Pancreas (tissue), 10 donors: ENCODE measurements at places on chromosomes 7 and 10. TPM values are rescaled to one million over a fixed set of nuclear protein-coding genes. Genes with fewer than 3 reads are reported as not detected.

DNA sequence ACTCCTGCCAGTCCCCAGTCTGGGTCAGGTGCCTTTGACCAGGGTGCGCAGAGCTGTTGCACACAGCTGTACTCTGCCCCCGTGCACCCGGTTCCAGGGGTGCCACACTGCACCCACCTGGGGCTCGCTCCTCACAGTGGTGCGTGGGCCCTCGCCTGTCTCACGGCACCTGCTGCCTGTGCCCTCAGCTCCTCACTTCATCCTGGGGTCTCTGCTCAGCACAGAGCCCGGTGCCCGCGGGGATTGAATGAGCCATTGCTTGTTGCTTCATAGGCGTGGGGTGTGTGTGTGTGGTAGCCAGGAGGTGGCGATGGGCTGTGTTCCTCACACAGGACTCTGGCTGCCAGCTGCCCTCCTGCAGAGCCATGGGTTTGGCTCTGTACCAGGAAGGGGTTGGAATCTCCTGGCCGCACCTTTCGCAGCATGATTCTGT lies 18.5 kb downstream of the EIF3B start:
- H3K4me3 ChIP-seq: no peak overlapping the region
- H3K36me3 ChIP-seq: peaks cover 90% of the 10 kb centered on the region
- no peaks in the 10 kb centered on the region for H3K27me3 ChIP-seq
- H3K27ac ChIP-seq: no peak overlapping the region

GRCh38 chr10:93577565-93577964 lies 11.1 kb downstream of the FFAR4 start:
- no peaks in the 10 kb centered on the region for H3K36me3 ChIP-seq
- H3K27me3 ChIP-seq: no peaks in the 10 kb centered on the region
- no peak overlapping the region for H3K4me3 ChIP-seq
- DNase-seq: no peak
- no peak overlapping the region for H3K27ac ChIP-seq

- no peak overlapping the region for H3K27ac ChIP-seq
- H3K4me3 ChIP-seq: no peak overlapping the region
- H3K4me1 ChIP-seq: no peaks in the 10 kb centered on the region
- no peak for DNase-seq
Observed at GRCh38 chr7:39936761-39937160, 13.3 kb upstream of the CDK13 start.

TMEM225B gene
- 1.2 TPM for polyA plus RNA-seq

MMP21 gene
- 0.35 TPM for polyA plus RNA-seq

DNA sequence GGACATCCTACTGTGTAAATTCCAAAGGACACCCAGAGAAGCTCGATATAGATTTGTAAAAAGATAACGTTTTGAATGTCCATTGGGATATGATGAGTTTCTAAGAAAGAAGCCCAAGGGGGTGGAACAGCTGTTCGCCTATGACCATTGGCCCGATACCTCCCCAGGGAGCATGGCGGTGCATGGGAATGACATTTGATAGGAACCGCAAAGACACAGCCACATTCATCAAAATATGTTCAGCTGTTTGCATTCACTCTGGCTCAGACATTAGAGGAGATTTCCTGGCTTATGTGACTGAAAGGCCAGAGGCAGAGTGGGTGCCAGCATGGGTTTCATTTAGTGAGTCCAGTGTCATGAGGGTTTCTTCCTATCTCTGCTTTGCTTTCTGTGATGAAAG lies 56.0 kb upstream of the BAIAP2L1 start:
- H3K36me3 ChIP-seq: no peaks in the 10 kb centered on the region
- H3K27me3 ChIP-seq: no peaks in the 10 kb centered on the region
- no peak overlapping the region for H3K4me3 ChIP-seq
- no peaks in the 10 kb centered on the region for H3K4me1 ChIP-seq
- H3K27ac ChIP-seq: no peak overlapping the region
- no peak for DNase-seq

DNA sequence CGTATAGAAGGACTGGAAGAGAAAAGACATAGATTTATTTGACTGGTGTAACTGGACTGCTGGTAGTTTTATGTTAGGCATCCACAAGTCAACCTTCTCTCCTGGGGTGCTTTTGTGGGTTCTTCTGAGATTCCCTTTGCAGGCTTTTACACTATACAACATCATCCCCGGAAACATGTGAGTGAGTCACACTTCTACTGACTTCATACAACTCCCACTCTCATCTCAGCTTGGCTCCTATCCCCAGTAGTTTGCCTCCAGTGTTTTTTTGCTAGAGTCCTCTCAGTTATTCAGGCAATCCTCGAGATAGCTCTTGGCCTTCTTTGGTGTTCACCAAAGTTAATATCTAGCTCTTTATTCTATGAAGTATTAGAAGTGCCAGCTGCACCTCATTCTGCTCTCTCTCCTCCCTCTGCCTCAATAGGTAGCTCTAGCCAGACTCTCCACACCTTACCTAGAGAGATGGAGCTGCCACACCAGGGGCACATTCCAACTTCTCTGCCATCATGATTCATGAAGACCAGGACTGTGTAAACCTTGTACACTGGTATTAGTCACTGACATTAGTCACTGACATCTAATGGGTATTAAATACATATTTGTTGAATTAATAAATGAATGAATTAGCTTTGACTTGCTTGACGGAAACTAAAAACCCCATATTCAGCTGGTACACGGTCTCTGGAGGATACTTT lies 281.9 kb downstream of the PPP1R3A start:
- no peaks in the 10 kb centered on the region for H3K27me3 ChIP-seq
- H3K36me3 ChIP-seq: no peaks in the 10 kb centered on the region
- H3K4me3 ChIP-seq: no peak overlapping the region

GRCh38 chr7:157526913-157527634 lies 190.3 kb downstream of the DNAJB6 start:
- H3K27ac ChIP-seq: no peak overlapping the region
- peak; percentile 32 for DNase-seq
- H3K36me3 ChIP-seq: no peaks in the 10 kb centered on the region
- H3K4me3 ChIP-seq: no peak overlapping the region

GRCh38 chr10:117537904-117538524 lies 4.5 kb upstream of the EMX2 start:
- peaks cover 14% of the 10 kb centered on the region for H3K4me1 ChIP-seq
- H3K4me3 ChIP-seq: no peak overlapping the region
- DNase-seq: no peak
- H3K27ac ChIP-seq: no peak overlapping the region
- no peaks in the 10 kb centered on the region for H3K36me3 ChIP-seq

TSPAN33 gene
- 11.2 TPM for polyA plus RNA-seq

AMZ1 gene
- polyA plus RNA-seq: 0.04 TPM

DNA sequence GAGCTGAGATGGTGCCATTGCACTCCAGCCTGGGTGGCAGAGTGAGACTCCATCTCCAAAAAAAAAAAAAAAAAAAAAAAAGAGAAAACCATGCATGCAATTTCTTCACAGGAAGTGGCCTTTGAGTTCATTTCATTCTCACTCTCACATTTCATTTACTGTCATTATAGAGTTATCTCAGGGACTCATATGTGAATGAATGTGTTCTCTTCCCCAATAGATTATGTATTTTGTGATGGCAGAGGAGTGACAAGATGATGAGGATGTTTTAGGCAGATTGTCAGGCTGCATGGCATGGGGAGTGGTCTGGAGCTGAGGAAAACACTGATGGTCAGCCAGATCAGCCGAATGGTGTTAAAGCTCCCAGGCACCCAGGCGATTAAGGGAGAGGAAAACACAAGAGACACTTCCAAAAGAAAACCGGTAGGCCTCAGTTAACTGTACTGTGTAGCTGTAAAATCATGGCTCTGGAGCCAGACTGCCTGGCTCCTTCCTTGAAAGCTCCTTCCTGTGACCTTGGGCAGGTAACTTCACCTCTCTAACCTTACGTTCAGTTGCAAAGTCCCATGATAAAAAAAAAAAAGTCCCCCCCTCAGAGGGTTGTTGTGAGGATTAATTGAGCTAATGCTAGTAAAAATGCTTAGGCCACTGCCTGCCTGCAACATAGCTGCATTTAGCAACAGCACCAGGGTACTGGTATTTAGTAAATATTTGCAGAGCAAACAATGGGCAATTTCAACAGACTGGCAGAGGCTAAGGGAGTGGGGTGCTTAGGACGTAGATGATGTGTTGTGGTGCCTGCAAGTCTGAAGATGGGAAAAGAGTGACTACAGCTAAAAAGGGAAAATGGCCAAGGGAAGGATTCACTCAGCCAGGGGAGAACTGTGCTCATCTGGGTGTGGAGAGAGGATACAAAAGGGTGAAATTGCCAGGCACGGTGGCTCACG lies 6.9 kb downstream of the FRAT2 start:
- peaks cover 31% of the 10 kb centered on the region for H3K4me1 ChIP-seq
- H3K27me3 ChIP-seq: no peaks in the 10 kb centered on the region
- peak; percentile 33 for DNase-seq
- no peak overlapping the region for H3K4me3 ChIP-seq
- no peaks in the 10 kb centered on the region for H3K36me3 ChIP-seq

DNA sequence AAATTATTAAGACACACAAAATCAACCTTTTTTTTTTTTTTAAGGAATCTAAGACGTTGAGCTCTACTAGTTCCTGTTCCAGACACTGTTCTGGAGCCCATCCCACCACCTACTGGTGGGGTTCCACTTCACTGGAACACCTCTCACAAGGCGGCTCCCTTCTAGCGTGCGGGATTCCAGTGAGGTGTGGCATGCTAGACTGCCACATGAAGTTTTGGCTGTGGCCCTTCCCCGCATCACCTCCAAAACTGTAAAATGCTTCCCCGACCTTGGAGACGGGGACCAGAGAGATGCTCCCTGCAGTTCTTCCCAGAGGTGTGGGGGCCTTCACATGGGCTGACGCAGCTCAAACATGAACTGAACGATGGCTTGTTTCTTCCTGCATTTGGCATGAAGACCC lies 12.6 kb downstream of the FAM53B start:
- peaks cover 25% of the 10 kb centered on the region for H3K4me1 ChIP-seq
- H3K4me3 ChIP-seq: no peak overlapping the region
- no peak for DNase-seq

- H3K4me1 ChIP-seq: no peaks in the 10 kb centered on the region
- no peaks in the 10 kb centered on the region for H3K27me3 ChIP-seq
- H3K4me3 ChIP-seq: no peak overlapping the region
- H3K36me3 ChIP-seq: no peaks in the 10 kb centered on the region
- DNase-seq: no peak
Observed at GRCh38 chr10:46074196-46074946, 28.3 kb upstream of the MSMB start.

- DNase-seq: peak; percentile 24
- H3K27me3 ChIP-seq: no peaks in the 10 kb centered on the region
- no peak overlapping the region for H3K27ac ChIP-seq
- no peak overlapping the region for H3K4me3 ChIP-seq
Observed at GRCh38 chr7:31373337-31374289, 33.1 kb upstream of the NEUROD6 start.

DNA sequence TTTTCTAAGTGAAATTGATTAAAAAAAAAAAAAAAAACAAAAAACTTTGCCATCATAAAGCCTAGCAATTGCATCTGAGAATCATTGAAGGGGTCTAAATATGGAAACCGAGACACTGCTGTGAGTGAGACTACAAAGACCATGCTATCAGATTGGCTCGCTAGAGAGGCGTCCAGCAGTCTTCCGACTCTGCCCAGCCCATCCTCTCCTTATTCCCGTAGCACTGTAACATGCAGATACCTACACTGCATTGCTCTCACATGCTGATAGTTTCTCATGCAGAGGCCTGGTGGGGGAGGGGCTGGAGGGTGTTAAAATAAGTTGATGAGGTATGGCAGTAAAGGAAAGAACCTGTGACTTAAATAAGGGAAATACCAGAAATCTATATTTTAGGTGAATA lies 130.7 kb downstream of the NRF1 start:
- no peak for DNase-seq
- H3K4me3 ChIP-seq: no peak overlapping the region

GRCh38 chr7:108158776-108159175 lies 28.6 kb upstream of the LAMB4 start:
- DNase-seq: no peak
- no peaks in the 10 kb centered on the region for H3K36me3 ChIP-seq
- no peaks in the 10 kb centered on the region for H3K27me3 ChIP-seq
- no peak overlapping the region for H3K27ac ChIP-seq

CPA2 gene
- 4,591 TPM for polyA plus RNA-seq

CASP7 gene
- polyA plus RNA-seq: 15.1 TPM

DNA sequence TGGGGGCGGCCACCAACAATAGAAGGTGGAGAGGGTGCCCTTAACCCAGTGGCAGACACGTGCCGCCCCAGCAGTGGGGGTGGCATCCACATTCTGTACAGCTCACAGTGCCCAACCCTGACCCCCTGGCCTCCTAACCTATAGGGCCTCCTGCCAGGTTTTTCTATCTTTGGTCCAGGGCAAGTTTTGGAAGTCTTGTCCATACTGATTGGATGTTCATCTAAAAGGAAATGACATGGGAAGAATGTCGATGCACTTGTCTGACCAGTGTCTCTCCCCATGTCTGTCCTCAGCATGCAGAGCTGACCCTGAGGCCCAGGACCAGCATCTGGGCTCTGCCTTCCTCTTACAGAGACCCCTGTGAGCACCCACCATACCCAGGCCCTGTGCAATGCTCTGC lies 32.3 kb upstream of the ANTXRL start:
- no peak overlapping the region for H3K27ac ChIP-seq
- peaks cover 5% of the 10 kb centered on the region for H3K4me1 ChIP-seq
- H3K4me3 ChIP-seq: no peak overlapping the region
- DNase-seq: no peak

DNA sequence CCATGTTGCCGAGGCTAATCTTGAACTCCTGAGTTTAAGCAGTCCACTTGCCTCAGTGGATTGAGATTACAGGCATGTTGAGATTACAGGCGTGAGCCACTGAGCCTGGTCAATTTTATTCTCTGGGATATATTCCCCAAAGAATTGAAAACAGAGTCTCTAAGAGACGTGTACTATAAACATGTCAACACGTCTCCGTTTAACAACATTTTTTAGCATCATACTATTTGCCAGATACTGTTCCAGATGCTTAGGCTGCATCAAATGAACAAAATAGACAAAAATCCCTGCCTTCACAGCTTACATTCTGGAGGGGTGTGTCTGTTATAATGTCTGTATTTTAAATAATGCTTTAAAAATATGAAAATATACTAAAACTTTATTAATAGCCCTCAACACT lies 54.1 kb upstream of the PRKG1 start:
- no peaks in the 10 kb centered on the region for H3K27me3 ChIP-seq
- peaks cover 8% of the 10 kb centered on the region for H3K4me1 ChIP-seq
- no peaks in the 10 kb centered on the region for H3K36me3 ChIP-seq
- no peak overlapping the region for H3K4me3 ChIP-seq
- no peak for DNase-seq

DNA sequence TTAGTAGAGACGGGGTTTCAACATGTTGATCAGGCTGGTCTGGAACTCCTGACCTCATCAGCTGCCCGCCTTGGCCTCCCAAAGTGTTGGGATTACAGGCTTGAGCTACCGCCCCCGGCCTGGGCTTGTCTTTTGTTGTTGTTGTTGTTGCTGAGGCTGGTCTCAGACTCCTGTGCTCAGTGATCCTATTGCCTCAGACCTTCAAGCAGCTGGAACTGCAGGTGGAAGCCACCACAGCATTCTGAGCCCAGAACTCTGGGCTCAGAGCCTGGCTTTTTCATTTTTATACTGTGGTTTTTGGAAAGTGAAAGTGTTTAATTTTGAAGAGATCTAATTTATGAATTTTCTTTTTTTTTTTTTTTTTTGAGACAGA lies 16.2 kb upstream of the DNAJB6 start:
- no peak overlapping the region for H3K27ac ChIP-seq
- H3K4me3 ChIP-seq: no peak overlapping the region
- no peaks in the 10 kb centered on the region for H3K36me3 ChIP-seq
- DNase-seq: no peak

- H3K4me1 ChIP-seq: no peaks in the 10 kb centered on the region
- H3K27me3 ChIP-seq: no peaks in the 10 kb centered on the region
- no peak for DNase-seq
- H3K27ac ChIP-seq: no peak overlapping the region
- no peak overlapping the region for H3K4me3 ChIP-seq
Observed at GRCh38 chr10:108439397-108439796, 1274.9 kb upstream of the SORCS1 start.
